Psoas muscle (tissue), 8 donors: ENCODE measurements at places on chromosomes 2 and 18. TPM values are rescaled to one million over a fixed set of nuclear protein-coding genes. Genes with fewer than 3 reads are reported as not detected.

LYG1 gene
- total RNA-seq: 0.39 TPM

GRCh38 chr2:238107525-238108422, 7.6 kb downstream of the ESPNL start:
- H3K27ac ChIP-seq: no peak overlapping the region
- no peaks in the 10 kb centered on the region for H3K27me3 ChIP-seq
- H3K36me3 ChIP-seq: no peaks in the 10 kb centered on the region
- no peak overlapping the region for H3K4me3 ChIP-seq
- H3K4me1 ChIP-seq: peaks cover 7% of the 10 kb centered on the region

EML4 gene
- 7.5 TPM for total RNA-seq

GRCh38 chr2:153132418-153132817, 346.1 kb downstream of the RPRM start:
- DNase-seq: no peak
- no peaks in the 10 kb centered on the region for H3K27me3 ChIP-seq
- H3K27ac ChIP-seq: no peak overlapping the region
- H3K36me3 ChIP-seq: no peaks in the 10 kb centered on the region
- no peaks in the 10 kb centered on the region for H3K4me1 ChIP-seq

DNA sequence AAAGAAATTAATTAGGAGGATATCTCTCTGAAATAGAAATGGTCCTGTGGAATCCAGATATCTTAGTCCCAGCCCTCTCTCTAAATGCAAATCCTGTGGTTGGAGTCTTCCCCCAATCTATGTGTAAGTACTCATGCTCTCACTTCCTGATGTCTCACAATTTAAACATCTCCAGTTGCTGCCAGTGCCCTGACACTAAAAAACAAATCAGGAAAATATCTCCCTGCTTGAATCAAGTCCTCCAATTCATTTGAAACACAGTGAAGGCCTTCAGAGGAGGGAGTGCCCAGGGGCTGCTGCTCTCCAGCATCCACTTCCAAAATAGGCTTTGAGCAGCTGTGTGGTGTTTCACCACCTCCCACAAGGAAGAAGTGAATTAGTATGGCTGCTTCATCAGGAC, 413.8 kb downstream of the RAD51AP2 start:
- H3K27me3 ChIP-seq: no peaks in the 10 kb centered on the region
- no peaks in the 10 kb centered on the region for H3K36me3 ChIP-seq
- DNase-seq: no peak
- no peaks in the 10 kb centered on the region for H3K4me1 ChIP-seq
- H3K27ac ChIP-seq: no peak overlapping the region

DNA sequence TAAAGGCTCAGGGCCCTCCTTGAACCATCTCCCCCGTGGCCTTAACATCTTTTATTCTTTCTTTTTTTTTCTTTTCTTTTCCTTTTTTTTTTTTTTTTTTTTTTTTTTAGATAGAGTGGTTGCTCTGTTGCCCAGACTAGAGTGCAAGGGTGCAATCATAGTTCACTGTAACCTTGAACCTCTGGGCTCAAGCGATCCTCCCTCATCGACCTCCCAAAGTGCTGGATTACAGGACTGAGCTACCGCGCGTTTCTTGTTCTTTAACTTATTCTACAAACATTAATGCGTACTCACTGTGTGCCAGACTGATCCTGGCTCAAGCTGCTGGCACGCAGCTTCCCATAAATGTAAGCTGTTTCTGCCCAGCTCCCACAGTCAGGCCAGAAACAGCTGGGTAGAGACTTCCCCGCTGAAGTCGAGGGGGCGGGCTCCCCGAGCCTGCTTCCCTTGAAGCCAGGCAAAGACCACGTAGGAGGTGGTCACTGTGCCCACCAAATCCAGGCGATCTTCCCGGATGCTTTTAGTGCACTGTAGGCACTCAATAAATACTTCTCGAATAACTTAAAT, 29.2 kb upstream of the ATP6V1B1 start:
- H3K4me3 ChIP-seq: no peak overlapping the region
- DNase-seq: no peak
- H3K27me3 ChIP-seq: peaks cover 2% of the 10 kb centered on the region
- no peak overlapping the region for H3K27ac ChIP-seq
- H3K4me1 ChIP-seq: peaks cover 5% of the 10 kb centered on the region
- H3K36me3 ChIP-seq: no peaks in the 10 kb centered on the region

GRCh38 chr18:22102953-22103646, 66.3 kb upstream of the GATA6 start:
- no peak for DNase-seq
- H3K36me3 ChIP-seq: no peaks in the 10 kb centered on the region
- no peak overlapping the region for H3K27ac ChIP-seq
- no peak overlapping the region for H3K4me3 ChIP-seq
- H3K27me3 ChIP-seq: peaks cover 1% of the 10 kb centered on the region
- H3K4me1 ChIP-seq: no peaks in the 10 kb centered on the region
